Transverse colon (tissue), 4 donors: ENCODE measurements at places on chromosomes 1 and 21.

- no peak for DNase-seq
Observed at GRCh38 chr1:201504799-201505502, 2.0 kb downstream of the CSRP1 start.

DNA sequence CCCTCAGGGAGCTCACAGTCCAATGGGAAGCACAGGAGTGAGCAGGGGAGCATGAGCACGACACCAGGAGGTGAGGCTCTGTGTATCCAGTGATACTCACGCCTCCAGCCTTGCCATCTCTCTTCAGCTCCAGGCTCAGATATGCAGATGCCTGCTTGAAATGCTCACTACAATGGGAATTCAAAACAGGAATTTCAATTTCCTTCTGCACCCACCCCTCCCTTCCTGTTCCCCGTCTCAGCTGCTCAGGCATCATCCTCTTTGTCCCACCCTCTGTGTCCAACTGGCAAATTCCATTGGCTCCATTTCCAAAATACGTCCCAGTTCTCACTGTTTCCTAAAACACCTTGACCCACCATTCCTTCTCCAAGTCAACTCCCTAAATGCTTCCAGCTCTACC, 58.9 kb downstream of the FBXO2 start:
- DNase-seq, result no peak

GRCh38 chr1:205977402-205978014, 25.7 kb downstream of the RAB7B start:
- DNase-seq, result peak; percentile 68

- no peak for DNase-seq
Observed at GRCh38 chr1:204170494-204171155, 4.5 kb upstream of the REN start.

DNA sequence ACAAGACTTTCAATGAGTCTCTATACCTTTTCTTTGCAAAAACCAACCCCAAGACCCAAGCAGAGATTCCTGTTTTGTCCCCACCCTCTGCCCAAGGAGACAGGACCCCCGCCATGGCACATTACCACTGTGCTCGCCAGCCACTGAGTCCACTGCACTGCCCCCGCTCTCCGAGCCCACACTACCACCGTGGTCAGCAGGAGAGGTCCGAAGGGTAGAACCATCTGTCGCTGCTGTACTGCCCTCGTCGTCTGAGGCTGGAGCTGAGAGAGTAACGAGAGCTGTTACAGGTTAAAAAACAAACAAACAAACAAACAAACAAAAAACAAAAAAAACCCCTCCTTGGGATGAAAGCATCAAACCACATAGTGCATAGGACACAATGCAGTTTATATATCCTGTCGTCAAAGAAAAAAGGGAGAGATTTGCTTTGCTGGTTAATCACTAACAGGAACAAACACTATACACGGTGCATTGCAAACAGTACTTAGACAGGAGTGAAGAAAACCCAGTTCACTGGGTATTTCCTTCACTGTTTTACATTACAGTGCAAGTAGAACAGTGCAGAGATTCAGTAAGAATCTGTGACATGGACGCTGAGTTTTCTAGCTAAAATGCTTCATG, 71.0 kb downstream of the UBR4 start:
- DNase-seq, result no peak

DNA sequence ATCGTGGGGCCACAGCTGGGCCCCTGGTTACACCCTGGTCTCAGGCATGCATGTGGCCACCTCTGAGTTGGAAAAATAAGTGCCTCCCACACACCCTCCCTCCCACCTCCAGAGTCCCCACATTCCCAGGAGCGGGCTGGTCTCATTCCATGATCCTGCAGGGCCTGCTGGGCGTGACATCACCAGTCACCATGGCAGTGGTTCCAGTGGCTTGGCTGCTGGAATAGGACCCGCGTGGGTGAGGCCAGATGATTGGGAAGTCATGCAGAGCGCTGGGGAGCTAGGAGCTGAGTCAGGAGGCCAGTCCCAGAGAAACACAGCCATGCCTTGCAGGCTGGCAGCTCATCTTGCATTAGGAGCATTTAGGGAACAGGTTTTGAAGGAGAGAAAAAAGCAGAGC, 125.4 kb upstream of the TMEM51 start:
- DNase-seq, result no peak

- DNase-seq, result peak; percentile 42
Observed at GRCh38 chr1:26799479-26800142, 11.9 kb downstream of the PIGV start.

GRCh38 chr1:30508611-30509010, 214.8 kb downstream of the MATN1 start:
- DNase-seq, result no peak

- no peak for DNase-seq
Observed at GRCh38 chr1:39194398-39195051, 10.0 kb upstream of the MACF1 start.

DNA sequence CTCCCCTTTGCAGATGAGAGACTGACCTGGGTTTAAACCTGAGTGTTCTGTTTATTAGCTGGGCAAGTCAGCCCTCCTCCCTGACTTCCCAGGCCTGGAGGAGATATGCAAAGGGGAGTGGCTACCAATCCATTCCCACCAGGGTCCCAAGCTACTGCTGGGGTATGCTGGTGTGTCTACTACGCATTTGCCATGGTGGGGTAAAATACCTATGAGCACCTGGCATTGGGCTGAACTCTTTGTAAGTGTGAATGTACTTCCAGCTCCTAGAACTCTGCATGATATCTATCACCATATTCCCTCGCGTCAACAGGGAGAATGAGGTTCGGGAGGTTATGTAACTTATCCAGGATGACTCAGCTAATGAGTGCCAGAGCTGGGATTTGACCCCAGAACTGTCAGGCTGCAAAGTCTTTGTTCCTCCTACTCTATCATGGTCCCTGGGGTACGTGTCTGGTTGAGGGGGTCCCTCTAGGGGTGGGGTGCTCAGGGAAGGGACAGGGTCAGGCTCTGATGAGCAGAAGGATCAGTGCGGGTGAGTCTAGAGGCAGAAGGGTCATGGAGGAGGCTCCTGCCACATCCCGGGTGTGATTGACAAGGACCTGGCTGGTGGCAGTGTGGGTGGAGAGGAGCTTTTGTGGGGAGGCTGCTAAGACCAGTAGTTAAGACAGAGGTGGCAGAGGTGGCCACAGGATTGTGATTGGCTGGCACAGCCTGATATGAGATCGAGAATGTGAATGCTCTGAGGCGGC, 16.7 kb downstream of the AMPD2 start:
- DNase-seq, result peak; percentile 8

DNA sequence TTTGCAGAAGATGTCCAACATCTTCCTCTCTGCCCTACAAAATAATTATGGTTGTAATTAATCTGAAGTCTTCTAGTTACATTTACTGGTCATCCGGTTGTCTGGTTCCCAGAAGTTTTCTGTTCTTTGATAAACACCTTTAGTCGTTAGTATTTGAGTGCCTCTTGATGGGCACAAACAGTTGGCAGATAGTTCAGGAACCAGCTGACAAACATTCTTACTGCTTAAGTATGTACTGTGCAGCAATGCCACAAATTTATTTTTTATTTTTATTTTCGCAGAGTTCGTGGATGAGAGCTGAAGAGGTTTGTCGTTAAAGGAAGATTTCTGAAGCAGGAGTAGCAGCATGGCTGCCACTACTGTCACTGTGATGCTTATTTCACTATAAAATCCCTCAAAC, 84.7 kb downstream of the RABGAP1L start:
- no peak for DNase-seq

- no peak for DNase-seq
Observed at GRCh38 chr1:2009101-2010053, 5.8 kb upstream of the CFAP74 start.

DNA sequence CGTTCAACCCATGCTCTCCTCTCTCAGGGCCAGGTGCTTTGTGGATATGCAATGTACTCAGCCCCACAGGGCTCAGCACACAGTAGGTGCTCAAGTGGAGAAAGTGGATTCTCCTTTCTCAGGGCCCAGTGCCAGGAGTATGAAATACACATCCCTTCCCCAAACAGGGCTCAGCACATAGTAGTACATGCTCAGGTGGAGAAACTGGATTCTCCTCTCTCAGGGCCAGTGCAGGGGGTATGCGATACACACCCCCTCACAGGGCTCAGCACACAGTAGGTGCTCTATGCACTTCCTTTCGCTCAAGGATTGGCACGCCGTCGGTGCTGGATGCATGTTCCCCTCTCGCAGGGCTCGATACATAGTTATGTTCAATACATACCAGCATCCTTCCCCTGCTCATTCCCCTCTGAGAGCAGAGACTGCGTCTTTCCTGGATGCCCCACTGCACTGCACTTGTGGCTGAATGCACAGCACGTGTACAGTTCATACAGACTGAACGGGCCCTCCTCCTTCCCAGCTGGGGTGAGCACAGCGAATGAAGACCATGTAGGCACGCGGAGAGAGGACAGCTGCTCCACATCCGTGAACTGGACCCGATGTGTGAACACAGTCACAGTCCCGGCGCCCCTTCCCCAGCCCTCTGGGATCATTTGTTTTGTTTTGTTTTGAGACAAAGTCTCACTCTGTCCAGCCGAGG, 16.6 kb upstream of the DISP3 start:
- no peak for DNase-seq

- peak; percentile 74 for DNase-seq
Observed at GRCh38 chr1:211944733-211945500, 90.4 kb downstream of the INTS7 start.

GRCh38 chr1:228045871-228046270, 36.6 kb upstream of the ARF1 start:
- DNase-seq, result no peak

DNA sequence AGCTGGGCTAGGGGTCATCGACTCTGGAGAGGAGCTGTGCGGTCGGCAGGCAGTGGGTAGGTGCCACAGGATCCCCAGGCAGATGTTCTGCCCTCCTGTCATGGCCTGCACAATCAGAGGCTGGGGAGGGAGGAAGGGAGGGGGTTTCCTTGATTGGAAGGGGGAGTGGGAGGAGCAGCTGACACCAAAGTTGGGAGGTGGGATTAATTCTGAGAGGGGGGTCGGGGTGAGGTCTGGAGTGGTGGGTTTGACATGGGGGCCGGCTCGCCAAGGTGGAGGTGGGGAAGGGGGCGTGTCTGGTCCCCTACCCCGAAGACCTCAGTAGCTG, 651 bp upstream of the HPCA start:
- DNase-seq, result no peak

DNA sequence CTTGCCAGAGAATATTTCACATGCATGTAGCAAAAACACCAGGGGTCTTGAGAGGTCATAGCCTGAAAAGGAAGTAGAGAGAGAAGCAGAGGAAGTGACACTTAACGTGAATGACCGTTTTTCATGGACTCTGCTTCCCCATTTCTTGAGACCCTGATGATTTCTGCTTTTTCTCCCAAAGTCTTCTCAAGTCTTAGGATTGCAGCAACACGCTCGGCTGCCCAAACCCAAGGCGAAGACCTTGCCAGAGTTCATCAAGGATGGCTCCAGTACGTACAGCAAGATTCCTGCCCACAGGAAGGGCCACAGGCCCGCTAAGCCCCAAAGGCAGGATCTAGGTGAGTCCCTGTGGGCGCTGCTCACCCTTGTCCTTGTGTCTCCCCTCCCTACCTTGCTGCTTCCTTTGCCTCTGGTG, 12.8 kb downstream of the THEMIS2 start:
- DNase-seq, result no peak

DNA sequence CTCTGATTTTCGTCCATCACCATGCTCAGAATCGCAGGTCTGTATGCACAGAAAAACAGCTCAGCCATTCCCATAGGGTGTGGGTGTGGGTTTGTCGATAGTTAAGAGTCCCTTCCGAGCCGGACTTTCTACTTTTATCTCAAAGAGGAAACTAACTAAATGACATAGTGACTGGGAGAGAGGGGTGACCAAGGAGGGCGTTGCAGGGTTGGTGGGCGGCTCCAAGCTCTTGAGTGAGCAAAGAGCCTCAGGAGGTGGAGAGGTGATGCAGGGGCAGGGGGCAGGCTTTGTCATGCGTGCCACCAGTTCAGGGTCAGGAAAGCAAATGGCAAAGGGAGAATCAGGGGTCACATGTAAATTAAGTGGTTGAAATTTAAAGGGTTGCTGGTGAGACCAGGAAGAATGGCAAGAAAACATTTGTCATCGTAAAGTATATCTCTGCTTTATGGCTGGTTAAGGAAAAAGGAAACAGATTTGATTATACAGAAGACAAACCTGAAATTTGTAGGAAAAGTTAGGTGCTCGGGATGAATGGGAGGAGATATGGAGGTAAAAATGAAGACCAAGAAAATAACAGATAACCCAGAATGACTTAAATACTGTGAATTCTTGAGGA, 249.0 kb downstream of the SETD4 start:
- DNase-seq, result no peak

GRCh38 chr1:67980028-67980427, 70.4 kb downstream of the DIRAS3 start:
- DNase-seq, result no peak

DNA sequence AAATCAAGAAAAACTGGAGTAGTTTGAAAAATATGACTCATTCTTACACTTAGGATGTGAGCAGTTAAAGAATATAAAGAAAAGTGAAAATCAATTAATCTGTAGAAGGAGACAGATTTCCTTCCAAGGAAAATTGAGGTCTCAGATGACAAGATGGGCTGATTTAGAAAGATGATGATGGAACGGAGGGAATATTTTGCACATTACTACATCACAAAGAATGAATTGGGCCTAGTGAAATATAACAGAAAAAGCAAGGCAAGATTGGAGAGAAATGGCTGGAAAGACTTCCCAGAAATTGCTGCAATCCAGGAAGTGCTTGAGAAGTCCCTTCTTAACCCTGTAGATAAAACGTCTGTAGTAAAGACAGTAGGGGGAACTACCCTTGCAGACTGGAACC, 169.1 kb upstream of the SYT6 start:
- no peak for DNase-seq

DNA sequence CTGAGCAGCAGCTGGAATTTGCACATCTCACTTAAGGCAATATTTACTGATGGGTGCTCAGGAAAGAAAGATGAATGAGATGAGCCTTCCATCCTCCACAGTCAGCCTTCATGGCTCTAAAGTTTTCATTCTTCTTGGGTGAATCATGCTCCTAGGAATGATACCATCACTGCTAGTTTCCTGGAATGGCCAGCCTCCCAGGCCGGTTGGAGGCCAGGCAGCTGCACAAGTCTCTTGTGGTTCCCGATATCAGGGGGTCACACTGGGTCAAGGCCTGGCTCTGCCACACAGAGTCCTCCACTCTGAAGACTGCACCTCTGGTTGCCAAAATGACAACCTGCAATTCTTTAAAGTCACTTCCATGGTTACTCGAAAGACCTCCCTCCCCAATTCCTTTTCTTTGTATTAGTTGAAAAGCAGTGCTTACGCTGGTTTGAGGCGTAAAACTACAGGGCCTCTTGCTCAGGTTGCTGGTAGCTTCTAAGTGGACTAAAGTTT, 46.2 kb upstream of the PALMD start:
- DNase-seq, result no peak
